ENCODE measurements at places on chromosomes 6 and 20.
A peak's percentile ranks its signal among the peaks of the same experiment; 100 is the strongest.

- DNase-seq, result no peak
These were observed 100.9 kb downstream of the PREP start for GRCh38 chr6:105301756-105302616.

GRCh38 chr20:23646106-23646873 lies 8.5 kb upstream of the CST3 start:
- DNase-seq, result no peak

DNA sequence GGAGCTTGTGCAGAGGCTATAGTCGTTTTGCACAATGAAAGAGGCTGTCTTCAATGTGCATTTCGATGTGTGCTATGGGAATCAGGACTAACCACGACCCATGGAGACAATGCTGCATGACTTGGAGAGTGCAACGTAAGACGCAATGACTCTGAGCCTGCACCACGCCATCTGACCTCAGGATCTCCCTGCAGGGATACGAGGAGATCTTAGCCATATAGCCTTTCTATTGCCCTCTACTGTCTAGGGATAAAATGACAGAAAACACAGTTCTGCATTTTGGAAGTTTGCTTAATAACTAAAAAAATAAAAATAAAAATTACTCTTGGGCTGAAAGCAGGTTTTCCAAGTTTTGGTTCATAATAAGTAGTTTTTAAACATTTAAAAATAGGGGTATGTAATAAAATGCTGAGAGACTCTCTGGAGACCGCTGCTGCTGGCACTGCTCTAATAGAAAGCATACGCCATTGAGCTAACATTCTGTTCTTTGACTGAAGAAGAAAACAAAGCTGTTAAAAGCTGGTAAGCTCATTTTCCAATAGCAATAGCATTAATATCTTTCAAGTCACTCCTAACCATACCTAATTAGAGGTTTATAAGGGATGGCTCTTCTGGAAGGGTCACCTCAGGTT lies 87.2 kb downstream of the PDE7B start:
- no peak for DNase-seq

DNA sequence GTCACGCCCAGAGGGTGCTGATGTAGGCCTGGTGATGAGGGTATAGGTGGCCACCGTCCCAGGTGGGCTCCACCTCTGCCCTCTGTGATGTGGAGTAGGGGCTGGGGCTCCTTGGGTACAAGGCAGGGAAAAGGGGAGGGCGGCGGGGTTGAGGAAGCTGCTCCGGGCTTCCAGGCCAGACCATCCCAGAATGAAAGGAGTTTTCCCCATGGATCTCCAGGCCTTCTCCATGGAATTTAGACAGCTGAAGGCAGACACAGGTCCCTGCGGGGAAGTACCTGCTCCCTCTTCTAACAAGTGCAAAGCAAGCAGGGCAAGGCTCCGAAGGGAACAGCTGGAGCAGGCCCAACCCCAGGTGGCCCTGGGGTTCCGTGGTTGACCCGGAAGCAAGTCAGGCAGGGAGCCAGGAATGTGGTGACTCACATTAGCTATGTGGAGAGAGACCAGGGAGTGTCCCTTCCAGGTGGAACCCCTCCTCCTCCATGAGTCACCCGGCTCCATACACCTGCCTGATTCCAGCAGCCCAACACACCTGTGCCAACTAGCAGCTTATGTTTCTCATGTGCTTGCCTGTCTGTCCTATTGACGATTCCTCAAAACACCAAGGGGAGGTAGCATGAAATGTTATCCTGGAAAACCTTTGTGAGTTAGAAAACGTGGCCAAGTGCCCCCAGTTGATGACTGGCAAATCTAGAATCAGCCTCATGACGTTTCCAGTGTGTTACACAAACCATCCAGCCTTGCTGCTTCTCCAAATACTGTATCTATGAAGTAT lies 59.7 kb upstream of the SNX9 start:
- peak; percentile 68 for DNase-seq

- DNase-seq, result no peak
These were observed 97.7 kb downstream of the BTBD9 start for GRCh38 chr6:38542031-38542430.

DNA sequence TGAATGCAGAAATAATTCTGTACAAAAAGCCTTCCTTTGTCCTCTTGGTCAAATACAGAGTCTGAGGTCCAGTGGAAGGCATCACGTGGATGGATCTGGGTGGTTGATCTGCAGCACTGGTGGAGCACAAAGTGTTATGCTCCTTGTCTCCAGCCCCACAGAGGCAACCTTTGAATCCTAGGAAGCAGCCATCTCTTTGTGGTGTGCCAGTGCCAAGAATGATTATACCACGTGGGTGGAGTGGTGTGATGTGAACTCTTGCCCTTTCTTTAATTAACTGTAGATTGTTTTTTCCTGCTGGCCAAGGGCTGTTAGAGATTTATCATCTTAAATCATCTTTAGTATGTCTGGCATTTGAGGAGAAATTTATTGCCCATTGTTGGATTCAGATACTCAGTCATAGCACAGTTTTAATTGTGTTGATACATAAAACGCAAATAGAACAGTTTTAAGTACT lies 31.1 kb downstream of the NCOA7 start:
- peak; percentile 67 for DNase-seq

- DNase-seq, result no peak
These were observed 105.6 kb downstream of the CHD6 start for GRCh38 chr20:41512624-41513023.

- no peak for DNase-seq
These were observed 164.4 kb downstream of the TMEM242 start for GRCh38 chr6:157158897-157159296.

DNA sequence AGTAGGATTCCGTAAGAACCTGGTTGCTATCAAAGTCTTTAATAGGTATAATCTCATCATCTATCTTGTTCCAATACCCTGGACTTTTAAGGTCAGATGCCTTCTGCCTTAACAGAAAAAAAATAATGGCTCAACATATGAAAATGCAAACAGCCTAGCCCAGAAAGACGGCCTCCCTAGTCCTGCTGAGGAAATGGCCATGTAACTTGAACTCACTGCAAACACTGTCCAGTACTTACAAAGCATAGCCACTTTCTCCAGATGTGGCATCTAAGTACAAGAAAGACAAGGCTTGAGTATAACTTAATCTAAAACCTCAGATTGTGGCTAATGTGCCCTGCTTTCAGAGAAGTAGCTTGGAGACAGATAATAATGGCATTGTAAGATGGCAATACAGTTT lies 26.5 kb downstream of the FASTKD5 start:
- no peak for DNase-seq

- DNase-seq, result no peak
These were observed 429.5 kb upstream of the ARID1B start for GRCh38 chr6:156347656-156348055.

GRCh38 chr20:3563548-3564177 lies 92.8 kb downstream of the ATRN start:
- peak; percentile 45 for DNase-seq

DNA sequence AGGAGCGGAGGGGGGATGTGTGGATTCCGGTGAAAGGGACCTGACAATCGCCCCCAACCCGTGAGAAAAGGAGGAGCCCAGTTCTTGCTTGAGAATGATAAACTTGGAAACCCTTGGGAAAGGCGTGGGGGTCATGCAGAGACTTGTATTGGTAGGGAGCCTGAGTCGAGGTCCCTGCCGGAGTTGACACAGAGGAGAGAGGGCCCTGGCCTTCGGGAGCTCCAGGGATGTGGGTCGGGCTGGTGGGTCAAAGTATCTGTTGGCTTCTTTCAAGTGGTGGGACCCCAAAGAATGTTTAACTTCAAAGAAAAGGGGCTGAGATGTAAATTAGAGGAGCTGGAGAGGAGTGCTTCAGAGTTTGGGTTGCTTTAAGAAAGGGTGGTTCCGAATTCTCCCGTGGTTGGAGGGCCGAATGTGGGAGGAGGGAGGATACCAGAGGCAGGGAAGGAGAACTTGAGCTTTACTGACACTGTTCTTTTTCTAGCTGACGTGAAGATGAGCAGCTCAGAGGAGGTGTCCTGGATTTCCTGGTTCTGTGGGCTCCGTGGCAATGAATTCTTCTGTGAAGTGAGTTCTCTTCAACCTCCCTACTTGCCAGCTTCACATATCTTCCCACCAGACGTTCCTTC lies 571 bp downstream of the CSNK2B start:
- no peak for DNase-seq

DNA sequence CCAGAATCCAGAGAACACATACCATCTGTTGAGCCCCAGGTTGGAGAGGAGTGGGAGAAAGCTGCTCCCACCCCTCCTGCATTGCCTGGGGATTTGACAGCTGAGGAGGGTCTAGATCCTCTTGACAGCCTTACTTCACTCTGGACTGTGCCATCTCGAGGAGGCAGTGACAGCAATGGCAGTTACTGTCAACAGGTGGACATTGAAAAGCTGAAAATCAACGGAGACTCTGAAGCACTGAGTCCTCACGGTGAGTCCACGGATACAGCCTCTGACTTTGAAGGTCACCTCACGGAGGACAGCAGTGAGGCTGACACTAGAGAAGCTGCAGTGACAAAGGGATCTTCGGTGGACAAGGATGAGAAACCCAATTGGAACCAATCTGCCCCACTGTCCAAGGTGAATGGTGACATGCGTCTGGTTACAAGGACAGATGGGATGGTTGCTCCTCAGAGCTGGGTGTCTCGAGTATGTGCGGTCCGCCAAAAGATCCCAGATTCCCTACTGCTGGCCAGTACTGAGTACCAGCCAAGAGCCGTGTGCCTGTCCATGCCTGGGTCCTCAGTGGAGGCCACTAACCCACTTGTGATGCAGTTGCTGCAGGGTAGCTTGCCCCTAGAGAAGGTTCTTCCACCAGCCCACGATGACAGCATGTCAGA lies 77.4 kb downstream of the ASXL1 start:
- no peak for DNase-seq

DNA sequence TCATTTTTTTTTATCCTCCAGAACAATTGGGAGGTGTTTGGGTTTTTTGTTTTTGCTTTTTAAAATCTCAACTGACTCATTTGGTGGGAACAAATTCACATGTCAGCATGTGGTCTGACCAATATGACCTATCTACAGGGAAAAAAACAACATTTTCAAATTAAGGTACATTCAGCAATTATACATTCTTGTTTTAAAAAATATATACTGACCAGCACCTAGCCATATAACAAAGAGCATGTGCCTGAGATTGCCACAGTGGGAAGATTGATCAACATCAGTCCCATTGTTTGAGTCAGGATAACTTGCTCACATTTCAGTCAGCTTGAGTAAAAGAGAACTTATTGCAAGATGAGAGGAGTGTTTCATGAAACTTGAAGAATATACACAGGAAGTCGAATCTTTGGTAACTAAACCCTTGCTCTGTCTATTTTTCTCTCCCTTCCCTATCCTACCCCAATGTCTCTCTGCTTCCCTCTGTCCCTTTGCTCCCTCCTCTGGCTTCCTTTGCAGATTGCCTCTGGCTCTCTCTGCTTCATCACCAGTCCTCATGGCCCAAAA lies 163.2 kb upstream of the TAB2 start:
- DNase-seq, result no peak

- peak; percentile 40 for DNase-seq
These were observed 22.6 kb upstream of the HLA-DQB2 start for GRCh38 chr6:32785781-32786533.

DNA sequence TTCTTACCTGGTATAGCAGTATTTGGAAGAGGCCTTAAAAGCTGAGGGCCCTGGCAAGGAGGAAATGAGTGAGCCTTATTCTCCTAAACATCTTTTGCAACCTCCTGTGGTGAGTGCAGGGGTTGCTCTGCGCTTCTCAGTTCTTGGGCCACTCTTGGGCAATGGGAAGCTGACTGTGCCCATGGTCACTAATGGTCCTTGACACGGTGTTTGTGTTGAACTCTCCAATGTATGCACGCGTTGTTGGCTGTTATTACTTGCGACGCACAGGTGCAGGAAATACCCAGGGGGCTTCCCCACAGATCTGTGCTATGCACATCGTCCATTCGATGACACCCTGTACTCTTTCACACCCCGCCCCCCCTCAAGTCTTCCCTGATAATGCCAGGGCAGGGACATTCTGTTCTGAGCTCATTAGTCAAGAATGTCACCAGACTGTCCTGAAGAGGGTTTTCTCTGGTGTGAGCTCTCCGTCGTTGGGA lies 79.7 kb downstream of the EDN1 start:
- no peak for DNase-seq

- DNase-seq, result no peak
These were observed 15.1 kb downstream of the RMND1 start for GRCh38 chr6:151436802-151437201.

- DNase-seq, result no peak
These were observed 128.7 kb downstream of the TMEM242 start for GRCh38 chr6:157194643-157195042.

GRCh38 chr6:138297761-138298298 lies 79.5 kb upstream of the PBOV1 start:
- DNase-seq, result no peak

- DNase-seq, result no peak
These were observed 110.5 kb downstream of the HAO1 start for GRCh38 chr20:7829776-7830175.

DNA sequence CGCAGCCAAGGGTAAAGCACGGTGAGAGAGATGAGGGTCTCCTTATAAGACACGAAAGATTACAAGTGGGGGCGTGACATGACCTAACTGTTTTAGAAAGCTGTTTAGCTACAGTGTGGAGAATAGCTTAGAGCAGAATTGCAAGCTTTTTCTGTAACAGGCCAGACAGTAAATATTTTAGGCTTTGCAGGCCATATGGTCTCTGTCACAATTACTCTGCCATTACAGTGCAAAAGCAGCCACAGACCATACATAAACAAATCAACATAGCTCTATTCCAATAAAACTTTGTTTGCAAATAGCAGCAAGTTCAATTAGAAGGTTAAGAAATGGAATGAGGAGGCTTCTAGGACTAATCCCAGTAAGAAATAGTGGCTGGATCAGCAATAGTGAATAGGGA lies 16.8 kb downstream of the PGM3 start:
- no peak for DNase-seq

GRCh38 chr6:167007985-167008384 lies 8.8 kb downstream of the CEP43 start:
- DNase-seq, result no peak

DNA sequence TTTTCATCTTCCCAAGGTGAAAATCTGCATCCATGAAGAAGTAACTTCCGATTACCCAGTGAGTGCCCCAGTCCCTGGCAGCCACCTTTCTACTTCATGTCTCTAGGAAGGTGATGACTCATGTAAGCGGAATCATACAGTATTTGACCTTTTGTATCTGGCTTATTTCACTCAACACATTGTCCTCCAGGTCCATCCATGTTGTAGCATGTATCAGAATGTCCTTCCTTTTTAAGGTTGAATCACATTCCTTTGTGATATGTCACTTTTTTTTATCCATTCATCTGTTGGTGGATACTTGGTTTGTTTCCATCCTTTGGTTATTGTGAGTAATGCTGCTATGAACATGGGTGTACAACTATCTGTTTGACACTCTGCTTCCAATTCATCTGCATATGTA lies 176.3 kb upstream of the CDYL start:
- no peak for DNase-seq

DNA sequence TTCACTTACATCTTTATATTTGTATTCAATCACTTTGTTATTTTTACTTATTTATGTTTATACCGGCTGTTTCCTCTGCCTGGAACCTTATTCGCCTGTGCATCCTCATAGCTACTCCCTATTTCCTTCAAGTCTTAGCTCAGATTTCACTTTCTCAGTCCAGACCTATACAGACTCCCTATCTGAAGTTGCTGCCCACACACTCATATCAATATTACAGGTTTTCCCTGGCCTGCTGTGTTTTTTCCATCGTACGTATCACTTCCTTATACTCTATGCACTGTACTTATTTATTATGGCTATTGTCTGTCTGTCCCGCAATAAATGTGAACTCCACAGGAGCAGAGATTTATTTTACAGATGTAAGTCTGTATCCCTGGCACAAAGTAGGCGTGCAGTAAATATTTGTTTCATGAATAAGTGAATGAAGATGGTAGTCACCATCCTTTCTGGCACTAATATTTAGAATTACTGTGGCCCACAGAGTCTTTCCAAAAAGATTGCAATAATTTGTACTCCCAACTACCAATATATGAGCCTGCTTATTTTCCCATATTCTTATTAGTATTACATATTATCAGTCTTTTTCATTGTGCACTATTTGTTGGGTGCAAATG lies 64.9 kb downstream of the TNFAIP3 start:
- DNase-seq, result no peak

Measured in NCI-H2081 (cell line).